Hypothalamus (tissue), 51 donors: ENCODE measurements at places on chromosomes 16 and 17.

DNA sequence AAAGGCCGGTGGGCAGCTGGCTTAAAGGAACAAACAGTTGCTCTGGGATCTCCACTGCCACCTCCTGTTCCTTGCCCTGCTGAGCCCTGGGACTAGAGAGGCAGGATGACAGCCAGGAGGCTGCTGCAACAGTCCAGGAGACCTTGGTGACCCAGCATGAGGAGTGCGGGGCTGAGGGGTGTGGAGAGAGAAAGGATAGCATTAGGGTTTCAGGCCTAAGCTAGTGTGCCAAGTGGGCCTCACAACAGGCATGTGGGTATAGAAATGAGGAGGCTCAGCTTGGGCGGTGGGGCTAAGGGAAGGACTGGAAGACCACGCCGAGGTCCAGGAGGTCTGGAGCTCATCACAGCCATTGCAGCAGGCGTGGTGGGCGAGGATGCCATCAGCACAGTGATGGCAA is 39.8 kb downstream of the SDK2 start:
- DNase-seq: no peak

- no peak for DNase-seq
Observed at GRCh38 chr17:12070561-12070960, 49.9 kb downstream of the MAP2K4 start.

GRCh38 chr17:289409-289808 is 63.2 kb downstream of the RPH3AL start:
- DNase-seq: no peak

DNA sequence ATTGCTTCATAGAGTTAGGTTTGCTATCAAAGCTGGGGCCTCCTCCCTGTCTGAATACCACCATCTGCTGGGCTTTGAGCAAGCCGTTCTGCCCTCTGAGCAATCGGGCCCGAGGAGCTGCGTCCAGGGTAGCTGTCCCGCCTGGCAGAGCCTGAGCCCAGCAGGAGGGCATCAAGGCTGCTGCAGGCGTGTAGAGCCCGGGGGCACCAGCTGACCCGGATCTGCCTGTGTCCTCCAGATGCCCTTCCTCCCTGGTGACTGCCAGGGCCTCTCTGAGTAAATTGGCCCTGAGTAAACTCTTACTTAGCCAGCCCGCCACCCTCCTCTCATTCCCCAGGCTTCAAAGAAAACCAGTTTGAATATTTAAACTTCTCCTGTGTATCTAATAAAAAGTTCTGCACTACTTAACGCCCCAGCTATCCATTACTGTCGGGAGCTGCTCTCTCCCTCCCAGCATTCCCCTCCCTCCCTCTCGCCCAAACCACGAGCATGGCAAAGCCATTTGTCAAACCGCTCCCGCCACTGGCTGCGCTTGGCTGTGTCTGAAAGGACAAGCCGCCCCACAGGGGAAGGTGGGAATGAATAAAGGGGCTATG is 16.4 kb downstream of the CDK5RAP3 start:
- DNase-seq: no peak

GRCh38 chr17:60137731-60138130 is 12.0 kb upstream of the CA4 start:
- DNase-seq: no peak

GRCh38 chr16:50305441-50306061 is 39.2 kb downstream of the ADCY7 start:
- no peak for DNase-seq

DNA sequence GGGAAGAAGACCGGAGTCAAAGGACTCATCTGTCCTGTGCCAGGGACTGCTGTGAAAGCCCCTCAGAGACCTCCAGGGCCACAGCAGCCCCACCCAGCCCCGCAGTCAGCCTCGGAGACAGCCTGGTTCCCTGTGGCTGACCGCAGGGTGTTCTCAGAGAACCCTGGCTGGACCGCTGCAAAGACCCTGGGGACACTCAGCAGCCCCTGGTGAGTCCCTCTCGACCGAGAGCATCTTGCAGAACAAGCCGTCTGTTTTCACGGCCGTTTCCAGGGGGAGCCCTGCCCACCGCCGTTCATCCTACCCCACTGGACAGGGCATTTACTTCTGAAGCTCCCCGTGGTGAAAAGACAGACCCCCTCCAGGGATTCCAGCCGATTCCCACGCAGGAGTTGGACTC is 10.3 kb downstream of the UBALD1 start:
- no peak for DNase-seq

DNA sequence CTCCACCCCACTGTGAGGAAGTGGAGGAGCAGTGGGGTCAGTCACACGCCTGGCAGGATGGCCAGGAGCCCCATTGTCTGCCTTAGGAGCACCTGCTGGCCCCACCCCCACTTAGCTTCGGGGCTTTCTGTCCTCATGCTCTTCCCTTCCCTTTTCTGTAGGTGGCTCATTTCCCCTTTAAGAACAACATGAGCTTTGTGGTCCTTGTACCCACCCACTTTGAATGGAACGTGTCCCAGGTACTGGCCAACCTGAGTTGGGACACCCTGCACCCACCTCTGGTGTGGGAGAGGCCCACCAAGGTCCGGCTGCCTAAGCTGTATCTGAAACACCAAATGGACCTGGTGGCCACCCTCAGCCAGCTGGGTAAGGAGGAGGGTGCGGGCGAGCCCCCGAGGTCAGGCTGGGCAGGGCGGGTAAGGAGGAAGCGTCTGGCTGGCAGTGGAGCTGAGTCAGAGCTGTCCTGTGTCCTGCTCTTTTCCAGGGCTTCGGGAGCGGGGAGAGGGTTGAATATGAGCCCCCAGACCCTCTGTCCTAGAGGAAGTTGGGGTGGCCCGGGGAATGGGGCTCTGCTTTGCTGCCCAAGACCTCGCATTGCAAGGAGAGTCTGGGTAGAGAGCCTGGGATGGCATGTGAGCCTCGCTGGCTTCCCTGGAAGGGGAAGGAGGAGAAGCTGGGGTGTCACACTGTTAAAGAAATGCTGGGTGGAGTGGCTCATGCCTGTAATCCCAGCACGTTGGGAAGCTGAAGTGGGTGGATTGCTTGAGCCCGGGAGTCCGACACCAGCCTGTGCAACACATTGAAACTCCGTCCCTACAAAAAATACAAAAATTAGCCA is 9.2 kb upstream of the SERPINF1 start:
- peak; percentile 18 for DNase-seq

DNA sequence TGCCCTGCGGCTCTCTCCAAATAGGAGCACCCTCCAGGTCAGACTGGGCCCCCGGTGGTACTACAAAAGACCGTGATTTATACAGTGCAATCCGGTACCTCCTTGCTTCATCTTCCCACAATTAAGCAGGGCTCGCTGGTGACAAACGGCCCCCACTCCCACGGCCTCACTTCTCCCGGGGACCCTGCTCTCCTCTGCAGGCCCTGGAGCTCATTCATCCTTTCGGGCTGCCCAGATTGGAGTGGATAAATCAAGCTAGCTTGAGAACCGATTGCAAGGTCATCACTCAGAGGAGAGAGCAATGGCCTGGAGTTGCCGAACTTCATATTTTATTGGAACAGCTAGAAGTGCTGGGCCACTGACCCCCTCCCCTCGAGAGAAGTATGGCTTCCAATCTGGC is 193.5 kb upstream of the IRX6 start:
- DNase-seq: no peak

GRCh38 chr16:60110531-60110930 is 1376.4 kb upstream of the GOT2 start:
- no peak for DNase-seq

- DNase-seq: no peak
Observed at GRCh38 chr17:57704448-57704847, 40.7 kb downstream of the CCDC182 start.

GRCh38 chr17:73478768-73479424 is 165.3 kb downstream of the SDK2 start:
- no peak for DNase-seq

DNA sequence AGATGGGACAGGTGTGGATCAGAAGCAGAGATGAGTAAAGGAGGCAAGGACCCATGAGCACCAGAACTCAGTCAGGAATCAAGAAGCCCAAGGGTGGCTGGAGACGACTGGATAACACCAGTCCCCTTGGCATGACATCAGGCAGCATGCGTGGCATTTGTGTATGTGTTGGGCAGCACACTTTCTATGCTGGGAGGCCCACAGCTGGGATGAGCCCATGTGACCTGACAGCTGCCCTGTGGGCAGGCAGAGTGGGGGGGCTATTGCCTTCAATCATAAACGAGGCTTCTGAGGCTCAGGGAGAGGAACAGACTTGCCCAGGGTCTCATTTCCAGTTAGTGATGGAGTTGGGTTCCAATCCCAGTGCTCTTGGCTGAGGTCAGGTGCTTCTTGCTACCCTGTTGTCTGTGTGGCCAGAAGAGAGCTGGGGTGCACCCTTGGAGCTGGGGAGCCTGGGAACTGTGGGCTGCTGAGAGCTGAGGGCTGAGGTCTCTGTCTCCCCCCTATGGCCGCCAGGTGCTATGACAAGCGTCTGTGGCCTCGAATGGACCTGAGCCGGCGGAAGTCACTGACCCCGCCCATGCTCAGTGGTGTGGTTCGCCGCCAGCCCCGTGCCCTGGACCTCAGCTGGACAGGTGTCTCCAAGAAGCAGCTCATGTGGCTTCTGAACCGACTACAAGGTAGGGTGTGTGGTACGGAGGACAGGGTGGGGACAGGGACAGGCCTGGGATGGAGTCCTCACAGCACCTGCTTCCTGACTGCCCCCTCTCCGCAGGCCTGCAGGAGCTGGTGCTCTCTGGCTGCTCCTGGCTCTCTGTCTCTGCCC is 7.1 kb upstream of the ORAI3 start:
- peak; percentile 55 for DNase-seq

GRCh38 chr16:12318661-12319427 is 342.3 kb downstream of the SNX29 start:
- DNase-seq: no peak

DNA sequence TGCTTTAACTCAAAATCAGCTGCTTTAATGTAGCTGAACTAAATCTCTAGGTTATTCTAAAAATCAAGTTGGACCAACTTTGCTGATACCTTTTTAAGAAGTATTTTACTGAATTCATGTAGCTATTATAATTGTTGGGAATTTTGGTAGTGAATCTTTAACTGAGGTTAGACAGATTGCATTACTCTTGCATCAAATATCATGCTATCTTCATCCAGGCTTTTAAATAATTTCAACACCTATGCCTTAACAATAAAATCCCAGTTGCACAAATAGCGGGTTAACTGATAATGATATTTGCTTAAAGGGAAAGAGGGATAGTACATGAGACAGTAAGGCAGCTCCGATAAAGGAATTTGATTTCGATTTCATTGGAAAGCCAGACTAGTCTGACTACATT is 241.3 kb upstream of the TBX2 start:
- no peak for DNase-seq

GRCh38 chr17:62871291-62871690 is 63.2 kb upstream of the MARCHF10 start:
- no peak for DNase-seq

DNA sequence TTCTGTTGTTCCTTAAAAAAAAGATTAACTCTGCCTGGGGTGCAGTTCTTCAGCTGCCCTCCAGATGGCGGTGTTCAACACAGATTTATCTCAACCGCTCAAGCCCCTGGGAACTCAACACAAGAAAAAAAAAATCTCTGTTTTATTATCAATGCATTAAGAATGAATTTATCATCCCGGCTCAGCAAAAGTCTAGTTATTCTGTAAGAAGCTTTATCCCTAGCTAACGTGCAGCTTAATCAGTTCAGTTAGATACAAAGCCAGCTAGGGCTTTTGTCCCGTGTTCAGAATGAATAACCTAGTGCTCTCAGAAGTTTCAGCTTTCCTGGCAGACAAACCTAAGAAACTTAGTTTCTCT is 475.9 kb upstream of the CCL2 start:
- DNase-seq: peak; percentile 29

DNA sequence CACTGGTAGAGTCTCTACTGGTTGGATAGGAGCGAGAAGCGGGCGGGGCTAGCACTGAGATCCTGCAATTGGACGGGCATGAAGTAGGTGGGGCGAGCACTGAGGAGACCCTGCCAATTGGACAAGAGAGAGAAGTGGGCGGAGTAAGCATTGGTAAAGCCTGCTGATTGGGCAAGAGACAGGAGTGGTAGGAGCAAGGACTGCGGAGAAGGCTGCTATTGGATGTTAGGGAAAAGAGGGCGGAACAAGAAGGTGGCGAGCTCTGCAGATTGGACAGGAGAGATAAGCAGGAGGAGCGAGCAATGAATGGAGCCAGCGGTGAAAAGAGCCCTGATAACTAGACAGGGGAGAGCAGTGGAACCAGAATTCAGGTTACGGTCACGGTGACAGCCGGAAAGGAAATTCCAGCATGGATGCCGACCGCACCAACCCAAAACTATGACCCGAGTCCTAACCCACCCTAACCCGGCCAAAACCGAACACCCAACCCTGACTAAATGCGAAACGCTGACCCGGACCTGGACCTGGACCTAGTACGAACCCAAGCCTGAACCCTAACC is 4.8 kb downstream of the SCGB1C2 start:
- DNase-seq: no peak
